ENCODE measurements at places on chromosomes 7 and 10. TPM values are rescaled to one million over a fixed set of nuclear protein-coding genes. Genes with fewer than 3 reads are reported as not detected.

ANKMY2 gene
- total RNA-seq = 3.8 TPM

BPGM gene
- total RNA-seq = 4.4 TPM

ADARB2 gene
- 3.5 TPM for total RNA-seq

GARIN1A gene
- 0.35 TPM for total RNA-seq

PON1 gene
- total RNA-seq = not detected

HTRA1 gene
- total RNA-seq = 62.2 TPM

STK31 gene
- 0.57 TPM for total RNA-seq

TRIM4 gene
- total RNA-seq = 21.4 TPM

CNNM1 gene
- total RNA-seq = 1.9 TPM

DNTT gene
- not detected for total RNA-seq

PTPN20 gene
- total RNA-seq = 1.8 TPM

HERPUD2 gene
- 20.2 TPM for total RNA-seq

CLRN3 gene
- total RNA-seq = not detected

VPS37D gene
- not detected for total RNA-seq

ADRA2A gene
- total RNA-seq = 1.1 TPM

HABP2 gene
- total RNA-seq = under 0.01 TPM

GTF2IRD1 gene
- total RNA-seq = 27.5 TPM

ANKRD61 gene
- not detected for total RNA-seq

DDC gene
- 0.35 TPM for total RNA-seq

PRRT4 gene
- total RNA-seq = 1.8 TPM

BRAT1 gene
- 18.3 TPM for total RNA-seq

TMEM176B gene
- 21.2 TPM for total RNA-seq

PRPS1L1 gene
- total RNA-seq = not detected

FGFBP3 gene
- total RNA-seq = not detected

OR9A2 gene
- not detected for total RNA-seq

ANTXRL gene
- total RNA-seq = not detected

TFR2 gene
- total RNA-seq = 0.72 TPM

RAMP3 gene
- total RNA-seq = 7.1 TPM

CALHM3 gene
- not detected for total RNA-seq

VAX1 gene
- 0.13 TPM for total RNA-seq

ADAM22 gene
- total RNA-seq = 0.97 TPM

POU6F2 gene
- total RNA-seq = not detected

GIMAP2 gene
- 9.5 TPM for total RNA-seq

STAMBPL1 gene
- 21.0 TPM for total RNA-seq

ENO4 gene
- total RNA-seq = 0.19 TPM

SUN3 gene
- total RNA-seq = not detected

HOXA6 gene
- total RNA-seq = 0.26 TPM

AASS gene
- total RNA-seq = 21.0 TPM

OPALIN gene
- not detected for total RNA-seq

Data from esophagus squamous epithelium (tissue), 5 donors.